ENCODE measurements at places on chromosomes 5 and 9.

DNA sequence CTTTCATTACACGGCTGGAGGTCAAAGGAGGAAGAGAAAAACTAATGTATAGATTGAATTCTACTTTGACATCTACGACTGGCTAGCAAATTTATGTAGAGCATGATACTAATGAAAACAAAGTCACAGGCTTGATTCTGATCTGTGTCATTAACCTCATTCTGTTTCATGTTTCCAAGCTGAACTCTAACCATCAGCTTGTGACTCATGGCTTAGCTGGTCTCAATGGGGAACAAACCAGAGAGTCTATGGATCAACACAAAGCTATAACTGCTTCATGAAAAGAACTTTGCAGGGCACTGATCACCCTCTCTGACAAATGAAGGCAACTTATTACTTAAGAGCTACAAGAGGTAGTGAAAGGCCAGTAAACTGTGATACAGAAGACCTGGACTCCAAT, 23.6 kb upstream of the PDE4D start:
- DNase-seq: no peak

- DNase-seq: no peak
These were observed 77.6 kb downstream of the TTC39B start for GRCh38 chr9:15229409-15229808.

GRCh38 chr5:171578049-171578828, 158.8 kb downstream of the FGF18 start:
- DNase-seq: no peak

DNA sequence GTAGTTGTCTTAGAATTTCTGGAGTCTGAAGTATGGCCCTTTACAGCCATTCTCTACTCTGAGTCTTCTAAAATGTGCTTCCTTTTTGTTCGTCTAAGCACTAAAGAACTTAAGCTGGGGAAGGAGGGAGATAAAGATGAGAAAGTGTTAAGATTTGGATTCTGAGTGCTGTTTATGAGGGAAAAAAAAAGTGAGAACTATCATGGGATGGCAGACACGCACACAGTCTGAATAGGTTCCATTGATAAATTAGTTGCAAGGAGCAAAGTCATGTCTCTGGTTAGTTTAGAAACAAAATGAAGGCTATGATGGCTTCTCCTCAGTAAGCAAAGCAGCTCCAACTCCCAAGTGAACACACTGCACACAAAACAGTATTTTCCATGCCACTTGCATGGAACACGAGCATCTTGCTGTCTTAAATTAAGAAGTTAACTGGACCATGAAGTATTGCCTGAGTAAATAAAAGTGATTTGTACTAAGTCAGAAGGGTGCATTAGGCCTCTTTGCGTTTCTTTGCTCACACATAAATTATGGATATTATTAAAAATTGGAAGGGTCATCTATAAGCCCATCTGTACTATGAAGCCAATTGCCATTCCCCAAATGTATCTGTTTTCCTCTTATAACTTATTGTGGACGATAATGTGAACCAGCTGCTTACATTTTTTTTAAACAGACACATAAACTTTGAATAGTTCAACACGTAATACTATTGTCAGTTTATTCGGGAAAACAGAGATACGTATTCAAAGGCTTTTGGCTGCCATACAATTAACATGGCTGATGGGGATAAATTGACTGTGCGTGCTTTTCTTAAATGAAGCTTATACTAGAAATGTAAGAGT, 199.3 kb downstream of the SGCD start:
- no peak for DNase-seq

DNA sequence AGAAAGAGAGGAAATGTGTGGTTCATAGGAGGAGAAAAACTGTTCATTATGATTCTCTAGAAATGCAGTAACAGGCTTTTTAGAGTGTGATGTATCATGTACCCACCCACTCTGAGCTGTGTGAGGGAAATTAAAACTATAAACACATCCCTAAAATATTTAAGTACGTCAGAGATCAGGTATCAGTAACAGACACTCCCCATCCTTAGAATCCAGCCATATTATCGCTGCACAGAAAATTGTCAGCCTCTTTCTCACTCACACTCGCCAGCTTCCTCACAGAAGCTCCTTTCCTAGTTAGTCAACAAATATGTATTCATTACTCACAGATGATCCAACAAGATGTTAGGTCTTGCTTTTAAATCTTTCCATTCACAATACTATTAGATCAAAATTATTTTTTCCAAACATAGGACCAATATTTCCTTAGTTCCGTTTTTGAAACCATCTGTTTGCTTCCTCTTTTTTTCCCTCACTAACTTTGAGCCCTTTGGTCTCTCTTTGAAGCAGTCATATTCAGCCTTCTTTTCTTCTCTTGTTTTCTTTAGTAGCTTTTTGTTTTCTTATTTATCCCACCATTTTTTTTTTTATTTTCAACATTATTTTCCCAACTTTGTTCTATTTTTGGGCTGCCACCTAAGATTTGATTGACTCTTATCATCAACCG, 13.6 kb upstream of the MAST4 start:
- DNase-seq: no peak

DNA sequence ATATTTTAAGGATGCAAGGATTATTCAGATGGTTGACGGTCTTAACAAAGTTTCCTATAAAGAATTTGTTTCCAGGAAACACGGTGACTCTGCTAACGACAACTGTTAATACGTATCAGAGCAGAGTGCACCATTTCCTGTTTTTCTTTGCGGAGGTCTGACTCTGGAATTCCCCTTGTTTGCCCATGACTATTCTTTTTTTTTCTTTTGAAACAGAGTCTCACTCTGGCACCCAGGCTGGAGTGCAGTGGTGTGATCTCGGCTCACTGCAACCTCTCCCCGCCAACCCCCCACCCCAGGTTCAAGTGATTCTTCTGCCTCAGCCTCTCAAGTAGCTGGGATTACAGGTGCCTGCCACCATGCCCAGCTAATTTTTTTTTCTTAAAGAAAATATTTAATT, 115.9 kb downstream of the CDC42SE2 start:
- DNase-seq: peak; percentile 90

Measured in central memory CD4-positive, alpha-beta T cell (primary cell).